ENCODE measurements at places on chromosomes 2 and 18.

DNA sequence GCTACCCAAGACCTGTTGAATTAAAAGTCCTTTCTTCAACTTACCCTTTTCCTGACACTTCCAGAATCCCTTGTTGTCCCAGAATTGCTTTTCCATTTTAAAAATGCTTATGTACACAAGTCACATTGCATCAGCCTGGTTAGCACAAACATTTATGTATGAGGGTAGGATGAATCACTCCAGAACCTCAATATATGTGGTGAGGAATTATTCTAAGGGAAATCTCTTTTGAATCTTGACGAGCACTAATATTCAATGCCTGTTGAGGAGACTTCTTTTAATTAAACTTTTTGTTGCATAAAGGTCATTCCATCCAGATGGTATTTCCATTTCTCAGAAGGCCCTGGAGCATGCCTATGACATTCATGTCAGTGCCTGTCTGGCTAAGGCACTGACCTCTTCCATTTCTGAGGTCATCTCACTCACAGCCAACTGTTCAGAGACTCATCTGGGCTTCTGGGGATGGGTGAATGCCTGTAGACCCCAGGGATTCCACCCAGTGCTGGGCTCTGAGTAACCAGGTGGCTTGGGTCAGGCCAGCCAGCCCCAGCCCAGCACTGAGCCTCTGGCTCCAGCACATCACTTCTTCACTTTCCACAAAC, 28.2 kb downstream of the ACMSD start:
- DNase-seq: no peak

GRCh38 chr2:45344502-45344901, 266.6 kb downstream of the SRBD1 start:
- no peak for DNase-seq

- no peak for DNase-seq
Observed at GRCh38 chr2:152054593-152054992, 44.3 kb downstream of the CACNB4 start.

DNA sequence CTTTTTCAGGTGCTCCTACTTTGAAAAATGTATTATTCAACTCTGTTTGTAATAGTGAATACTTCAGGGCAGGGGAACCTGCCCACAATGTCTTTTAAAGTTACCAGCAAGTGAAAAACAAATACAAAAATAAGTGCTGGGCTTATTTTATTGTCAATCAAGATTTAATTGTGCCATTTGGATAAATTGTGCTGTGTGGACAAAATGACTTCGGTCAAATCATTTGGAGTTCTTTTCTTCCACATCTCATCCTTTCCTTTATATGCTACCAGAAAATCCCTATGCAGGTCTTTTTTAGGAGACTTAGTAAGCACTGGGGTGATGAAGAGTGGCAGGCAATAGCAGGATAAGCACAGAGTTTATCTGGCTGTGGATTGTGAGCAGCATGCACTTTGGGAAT, 63.9 kb downstream of the NYAP2 start:
- no peak for DNase-seq

DNA sequence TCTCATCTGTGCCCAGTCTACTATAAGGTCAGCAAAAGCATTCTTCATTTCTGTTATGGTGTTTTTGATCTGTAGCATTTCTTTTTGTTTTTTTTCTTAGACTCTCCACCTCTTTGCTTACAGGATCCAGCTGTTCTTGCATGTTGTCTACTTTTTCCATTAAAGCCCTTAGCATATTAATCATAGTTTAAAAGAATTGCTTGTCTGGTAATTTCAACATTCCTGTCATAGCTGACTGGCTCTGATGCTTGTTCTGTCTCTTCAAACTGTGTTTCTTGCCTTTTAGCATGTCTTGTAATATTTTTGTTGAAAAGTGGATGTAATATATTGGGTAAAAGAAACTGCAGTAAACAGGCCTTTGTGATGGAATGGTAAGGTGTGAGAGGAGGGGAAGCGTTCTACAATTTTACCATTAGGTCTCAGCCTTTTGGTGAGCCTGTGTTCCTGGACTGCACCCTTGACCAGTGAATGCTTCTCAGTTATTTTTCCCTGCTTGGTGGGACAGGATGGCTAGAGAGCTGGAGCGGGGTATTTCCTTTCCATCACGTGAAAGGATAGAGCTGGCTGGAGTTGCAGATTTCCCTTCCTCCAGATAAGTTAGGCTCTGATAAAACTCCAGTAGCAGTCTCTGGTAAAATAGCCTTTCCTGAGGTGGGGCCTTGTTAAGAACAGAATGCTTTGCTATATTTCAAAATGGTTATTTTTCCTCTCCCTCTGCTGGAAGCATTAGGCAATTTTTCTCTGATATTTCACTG, 65.4 kb downstream of the PLA2R1 start:
- no peak for DNase-seq

DNA sequence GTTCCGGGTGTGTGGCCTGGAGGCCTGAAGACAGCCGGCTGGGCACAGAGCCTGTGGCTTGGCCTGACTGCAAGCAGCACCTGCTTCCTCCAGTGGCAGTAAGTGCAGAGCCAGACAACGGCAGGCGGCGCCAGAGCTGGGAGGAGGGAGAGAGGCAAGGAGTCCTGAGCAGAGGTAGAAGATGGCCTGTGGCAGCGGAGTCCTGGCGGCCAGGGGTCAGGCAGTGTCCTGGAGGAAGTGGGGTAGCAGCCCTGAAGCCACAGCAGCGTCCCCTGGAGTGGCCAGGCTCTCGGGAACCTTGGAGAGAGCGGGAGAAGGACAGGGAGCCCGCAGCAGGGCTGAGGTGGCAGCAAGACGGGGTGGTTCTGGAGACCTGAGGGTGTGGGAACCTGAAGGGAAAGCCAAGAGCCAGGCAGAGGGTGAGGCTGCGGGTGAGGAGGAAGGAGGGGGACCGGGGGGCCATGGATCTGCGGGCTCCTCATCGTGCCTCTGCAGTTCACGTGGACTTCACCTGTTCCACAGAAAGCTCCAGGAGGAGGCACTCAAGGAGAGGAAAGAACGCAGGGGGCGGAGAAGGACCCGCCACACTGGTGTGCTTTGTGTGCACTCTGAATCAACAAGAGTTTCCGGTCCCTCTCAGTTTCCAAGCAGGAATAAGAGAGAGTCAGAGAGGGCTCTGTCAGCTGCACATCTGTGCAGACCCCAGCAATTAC, 85.9 kb downstream of the USP40 start:
- DNase-seq: no peak

DNA sequence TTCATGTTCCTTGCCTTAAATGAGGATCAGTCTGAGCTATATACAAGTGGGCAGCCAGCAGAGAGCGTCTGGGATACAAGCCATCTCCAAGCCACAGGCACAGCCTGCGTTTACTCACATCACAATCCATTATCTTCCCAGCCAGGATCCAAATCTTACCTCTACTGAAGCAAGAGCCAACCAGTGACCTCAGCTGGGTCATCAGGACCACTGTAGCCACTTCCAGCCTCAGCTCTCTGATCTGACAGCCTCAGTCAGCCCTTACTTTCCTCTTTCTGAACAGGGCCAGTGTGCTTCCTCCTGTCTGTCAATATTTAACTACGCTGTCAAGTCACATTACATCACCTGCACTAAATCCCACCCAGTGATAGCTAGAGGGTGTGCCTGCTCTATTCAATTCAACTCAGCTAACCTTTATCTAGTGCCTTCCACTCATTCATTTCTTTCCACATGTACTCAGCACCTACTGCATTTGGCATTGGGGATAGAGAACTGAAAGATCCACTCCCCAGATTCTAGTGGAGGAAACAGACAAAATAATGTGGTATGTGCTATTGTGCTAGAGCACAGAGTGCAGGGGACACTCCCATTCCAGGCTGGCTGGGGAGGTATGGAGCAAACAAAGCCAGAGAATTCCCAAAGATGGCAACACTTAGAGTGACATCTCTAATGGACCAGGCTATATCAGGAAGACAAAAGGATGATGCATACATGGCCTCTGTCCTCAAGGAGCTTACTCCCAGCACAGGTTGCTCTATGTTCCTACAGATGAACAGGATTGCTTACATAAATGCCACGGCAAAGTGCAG, 146.5 kb downstream of the NCKAP5 start:
- DNase-seq: no peak

DNA sequence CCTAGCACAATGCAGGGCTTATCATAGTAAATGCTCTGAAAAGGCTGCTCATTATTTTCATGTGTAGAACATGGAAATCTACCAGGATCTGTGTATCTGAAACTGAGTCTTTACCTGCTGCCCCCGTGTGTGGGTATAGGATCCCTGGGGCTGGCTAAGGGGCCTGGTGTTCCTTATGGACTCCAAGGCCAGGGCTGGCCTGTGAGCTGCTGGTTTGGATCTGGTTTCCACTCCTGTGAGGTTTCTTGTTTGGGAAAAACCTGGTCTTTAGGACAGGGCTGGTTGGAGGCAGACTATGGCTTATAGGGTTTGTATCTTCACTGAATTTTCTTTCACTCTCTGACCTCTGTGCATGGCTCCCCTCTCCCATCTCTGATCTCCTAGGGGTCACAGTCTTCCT, 80.8 kb downstream of the DYSF start:
- DNase-seq: no peak

DNA sequence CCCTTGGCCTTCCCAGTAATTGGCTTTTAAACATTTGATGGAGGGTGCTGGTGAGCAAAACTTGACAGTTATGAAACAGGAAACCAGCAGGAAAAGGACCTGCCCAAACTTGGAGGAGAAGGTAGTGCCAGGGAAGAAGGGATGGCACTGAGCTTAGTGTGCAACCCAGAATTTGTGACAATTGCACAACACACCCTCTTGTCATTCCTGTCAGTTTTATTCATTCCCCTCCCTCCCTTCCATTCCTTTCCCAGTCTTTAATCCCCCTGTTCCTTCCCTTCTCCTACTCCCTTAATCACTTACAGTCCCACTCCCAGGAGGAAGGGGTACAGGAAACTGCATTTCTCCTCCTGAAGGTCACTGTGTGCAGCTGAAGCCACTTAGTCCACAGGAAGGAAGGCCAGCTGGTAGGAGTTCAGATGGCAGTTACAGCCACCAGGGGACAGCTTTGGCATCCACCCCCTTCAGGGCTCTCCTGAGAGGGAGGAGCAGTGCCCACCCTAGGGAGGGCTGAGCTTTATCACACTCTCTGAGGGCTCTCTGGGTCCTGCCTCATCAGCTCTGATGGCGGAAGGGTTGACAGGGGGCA, 24.0 kb upstream of the SIGLEC15 start:
- DNase-seq: no peak

DNA sequence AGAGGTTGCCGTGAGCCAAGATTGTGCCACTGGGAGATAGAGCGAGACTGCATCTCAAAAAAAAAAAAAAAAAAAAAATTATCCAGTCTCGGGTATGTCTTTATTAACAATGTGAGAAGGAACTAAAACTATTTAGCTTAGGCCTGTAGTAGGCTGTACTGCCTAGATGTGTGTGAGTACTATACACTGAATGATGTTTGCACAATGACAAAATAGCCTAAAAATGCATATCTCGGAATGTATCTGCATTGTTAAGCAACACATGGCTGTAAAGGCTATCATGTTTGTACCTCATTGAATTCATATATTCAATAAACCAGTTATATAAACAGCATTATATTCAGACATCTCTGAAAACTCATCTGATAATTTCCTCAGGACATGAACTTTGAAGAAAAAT, 191.2 kb upstream of the SESTD1 start:
- DNase-seq: no peak

DNA sequence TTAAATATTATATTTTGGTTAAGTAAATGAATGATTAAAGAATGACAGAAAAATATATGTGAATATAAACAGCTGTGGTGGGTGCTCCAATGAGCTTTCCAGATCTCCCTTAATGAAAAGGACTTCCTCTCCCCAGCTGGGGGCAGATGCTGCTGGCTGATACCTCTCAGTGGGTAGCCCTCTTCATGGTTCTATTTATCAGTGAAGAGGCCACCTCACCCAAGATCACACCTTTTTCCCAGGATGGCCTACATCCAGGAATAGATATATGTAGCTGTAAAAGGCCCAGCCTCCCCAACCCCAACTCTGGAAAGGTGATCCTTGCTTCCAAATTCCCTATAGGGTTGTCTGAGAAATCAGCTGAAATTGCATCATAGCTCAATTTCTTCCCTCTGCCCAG, 135.2 kb upstream of the ACVR2A start:
- DNase-seq: no peak

- no peak for DNase-seq
Observed at GRCh38 chr18:51069885-51070284, 39.9 kb downstream of the SMAD4 start.

DNA sequence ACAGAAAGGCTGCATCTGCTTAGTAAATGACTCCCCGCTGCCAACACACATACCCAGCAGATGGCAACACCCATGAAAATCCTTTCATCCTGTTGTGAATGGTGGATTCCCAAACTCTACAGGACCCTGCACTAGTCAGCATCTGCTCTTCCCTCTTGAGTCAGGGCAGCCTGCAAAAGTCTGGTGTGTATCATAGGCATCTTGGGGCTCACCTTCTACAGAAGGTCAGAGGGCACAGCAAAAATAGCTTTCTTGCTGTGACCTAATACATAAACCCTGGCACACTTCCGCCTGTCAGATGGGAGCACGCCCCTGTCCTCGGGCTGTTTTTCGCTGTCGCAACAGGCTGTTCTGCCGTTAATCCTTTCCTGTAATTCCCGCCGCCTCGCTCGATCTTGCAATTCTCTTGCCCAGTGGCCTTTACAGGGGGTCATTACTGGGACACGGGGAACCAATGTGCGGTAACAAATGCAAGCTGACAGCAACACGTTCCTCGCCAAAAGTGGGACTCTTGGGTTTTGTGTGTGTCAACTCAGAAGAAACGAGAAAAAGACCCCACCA, 19.9 kb upstream of the SCYGR1 start:
- DNase-seq: no peak
